ENCODE measurements at places on chromosomes 16 and 17. TPM values are rescaled to one million over a fixed set of nuclear protein-coding genes. Genes with fewer than 3 reads are reported as not detected.

DNA sequence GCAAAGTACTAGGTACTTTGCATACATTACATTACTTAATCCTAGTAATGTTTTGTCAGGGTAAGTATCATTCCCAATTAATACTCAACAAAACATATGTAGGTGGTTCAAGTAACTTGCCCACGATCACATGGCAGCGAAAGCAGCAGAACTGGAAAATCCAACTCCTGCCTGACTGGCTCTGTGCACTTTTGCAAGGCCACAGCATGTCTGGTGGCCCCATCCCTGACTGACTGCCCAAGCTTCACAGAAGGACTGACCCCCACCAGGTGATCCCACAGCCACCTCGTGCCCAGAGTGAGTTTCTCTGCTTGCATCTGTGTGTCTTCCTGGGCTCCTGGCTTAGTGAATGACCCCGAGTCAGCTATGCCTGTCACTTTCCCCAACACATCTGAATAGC, 11.4 kb downstream of the CNP start:
- no peak for DNase-seq

DNA sequence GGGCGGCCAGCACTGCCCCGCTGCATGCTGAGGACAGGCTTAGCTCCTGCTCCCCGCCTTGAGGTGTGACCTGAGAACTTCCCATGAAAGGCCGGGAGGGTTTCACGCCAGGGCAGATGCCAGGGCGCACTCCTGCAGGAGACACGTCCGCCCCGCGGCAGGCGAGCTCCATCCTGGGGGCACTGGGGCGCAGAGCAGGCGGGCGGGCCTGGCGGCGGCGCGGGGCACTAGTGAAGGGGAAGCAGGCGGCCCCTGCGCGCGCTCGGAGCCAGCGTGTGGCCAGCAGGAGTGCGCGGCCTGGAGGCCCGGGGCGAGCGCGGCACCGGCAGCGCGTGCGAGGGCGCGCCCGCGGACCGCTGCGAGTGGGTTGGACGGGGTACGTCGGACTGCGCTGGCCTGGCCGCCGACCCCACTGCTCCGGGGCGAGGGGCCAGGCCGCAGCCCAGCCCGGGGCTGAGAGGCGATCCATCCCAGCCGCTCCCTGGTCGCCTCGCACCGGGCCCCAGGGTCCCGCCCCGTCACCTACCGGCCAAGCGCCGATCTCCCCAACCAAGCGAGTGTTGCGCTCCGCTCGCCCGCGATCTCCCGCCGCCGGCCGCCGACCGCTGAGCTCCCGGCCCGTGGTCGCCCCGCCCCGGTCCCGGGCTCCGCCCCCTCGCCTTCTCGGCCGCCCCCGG, at the start of gene MAP3K14:
MAP3K14 (minus strand) TSS at position 587 of the 677 bp plus-strand sequence. CDS start 26,275 bp downstream, outside the sequence.
- peak; percentile 92 for DNase-seq

DNA sequence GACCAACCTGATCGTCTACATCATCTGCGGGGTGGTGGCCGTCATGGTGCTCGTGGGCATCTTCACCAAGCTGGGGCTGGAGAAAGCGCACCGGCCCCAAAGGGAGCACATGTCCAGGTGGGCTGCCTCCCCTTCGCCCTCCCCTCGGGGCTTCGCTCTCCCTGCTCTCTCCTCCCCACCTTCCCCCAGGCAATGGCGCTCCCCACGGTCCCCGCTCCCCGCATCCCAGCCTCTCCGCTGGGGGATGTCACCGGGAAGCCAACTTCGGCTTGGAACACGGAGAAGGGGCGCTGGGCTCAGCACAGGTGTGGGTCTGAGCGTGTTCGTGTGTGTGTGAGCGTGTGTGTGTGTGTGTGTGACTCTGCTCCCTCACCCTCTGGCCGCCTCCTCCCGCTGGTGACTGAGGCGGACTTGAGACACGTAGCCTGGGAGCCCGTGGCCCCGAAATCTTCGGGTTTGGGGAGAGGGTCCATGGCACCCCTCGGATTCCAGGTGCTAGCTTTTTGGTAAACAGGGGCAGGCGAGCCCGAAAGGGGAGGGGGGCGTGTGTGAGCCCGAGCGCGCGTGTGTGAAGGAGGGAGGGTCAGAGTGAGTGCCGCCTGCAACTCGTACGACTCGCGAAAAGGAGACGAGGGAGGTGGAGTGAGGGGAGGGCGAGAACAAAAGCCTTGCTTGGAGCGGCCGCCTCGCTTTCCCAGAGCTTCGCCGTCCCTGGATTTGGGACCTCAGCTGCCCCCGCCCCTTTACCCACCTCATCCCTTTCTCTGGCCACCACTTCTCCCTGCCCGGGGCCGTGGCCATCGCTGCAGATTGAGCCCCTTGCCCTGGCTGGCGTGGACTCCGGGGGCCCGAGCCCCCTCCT, 1.3 kb downstream of the SHISA9 start:
- no peak for DNase-seq

- DNase-seq: no peak
These were observed 182.9 kb downstream of the CCDC182 start for GRCh38 chr17:57562184-57562698.

DNA sequence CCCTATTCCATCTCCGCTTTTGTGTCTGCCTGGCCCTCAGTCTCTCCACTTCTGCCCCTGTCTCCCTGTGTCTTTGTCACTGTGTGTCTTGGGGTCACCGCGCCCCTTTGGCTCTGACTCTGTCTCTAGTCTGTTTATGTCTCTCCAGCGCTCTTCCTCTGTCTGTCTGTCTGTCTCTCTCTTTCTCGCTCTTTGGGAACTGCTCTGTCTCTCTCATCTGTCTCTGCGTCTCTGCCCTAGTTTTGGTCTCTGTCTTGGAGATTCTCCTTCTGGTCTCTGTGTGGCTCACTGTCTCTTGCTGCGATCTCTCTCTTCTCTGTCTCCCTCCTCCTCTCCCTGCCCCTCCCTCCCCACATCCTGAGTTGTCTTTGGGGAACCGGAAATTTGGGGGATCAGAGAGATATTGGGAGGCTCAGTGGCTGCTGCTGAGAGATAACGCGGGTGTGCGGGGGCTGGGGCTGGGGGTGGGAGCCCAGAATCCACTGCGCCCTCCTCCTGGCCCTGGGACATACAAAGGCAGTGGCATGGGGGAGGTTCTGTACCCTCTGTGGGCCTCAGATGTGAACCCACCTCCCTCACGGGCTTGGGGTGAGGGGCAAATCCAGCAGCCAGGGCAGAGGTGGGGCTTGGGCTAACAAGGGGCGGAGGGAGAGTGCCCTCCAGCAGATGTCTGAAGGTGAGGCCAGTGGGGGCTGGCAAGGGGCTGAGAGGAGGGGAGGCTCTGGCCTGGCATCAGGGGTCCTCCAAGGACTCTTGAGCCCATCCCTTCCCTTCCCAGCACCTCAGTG, 24.4 kb downstream of the LAT start:
- no peak for DNase-seq

GRCh38 chr17:10429421-10430045, 7.8 kb upstream of the MYH8 start:
- DNase-seq: no peak

DNA sequence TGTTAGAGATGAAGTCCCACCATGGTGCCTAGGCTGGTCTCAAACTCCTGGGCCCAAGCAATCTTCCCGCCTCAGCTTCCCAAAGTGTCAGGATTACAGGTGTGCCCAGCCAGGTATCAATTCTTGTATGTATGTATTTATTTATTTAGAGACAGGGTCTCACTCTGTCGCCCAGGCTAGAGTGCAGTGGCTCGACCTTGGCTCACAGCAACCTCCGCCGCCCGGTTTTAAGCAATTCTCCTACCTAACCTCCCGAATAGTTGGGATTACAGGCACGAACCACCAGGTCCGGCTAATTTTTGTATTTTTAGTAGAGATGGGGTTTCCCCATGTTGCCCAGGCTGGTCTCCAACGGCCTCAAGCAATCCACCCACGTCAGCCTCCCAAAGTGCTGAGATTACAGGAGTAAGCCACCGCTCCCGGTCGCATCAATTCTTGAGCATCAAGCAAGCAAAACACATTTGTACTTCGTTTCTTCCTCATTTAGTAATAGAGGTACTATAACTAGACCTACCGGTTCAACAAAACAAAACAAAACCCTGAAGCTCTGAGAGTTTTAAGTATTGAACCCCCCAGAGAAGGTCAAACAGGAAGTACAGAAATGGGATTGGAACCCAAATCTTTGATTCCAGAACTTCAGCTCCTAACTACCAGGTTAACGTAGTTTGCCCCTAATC, 1.0 kb upstream of the ZNF500 start:
- no peak for DNase-seq

DNA sequence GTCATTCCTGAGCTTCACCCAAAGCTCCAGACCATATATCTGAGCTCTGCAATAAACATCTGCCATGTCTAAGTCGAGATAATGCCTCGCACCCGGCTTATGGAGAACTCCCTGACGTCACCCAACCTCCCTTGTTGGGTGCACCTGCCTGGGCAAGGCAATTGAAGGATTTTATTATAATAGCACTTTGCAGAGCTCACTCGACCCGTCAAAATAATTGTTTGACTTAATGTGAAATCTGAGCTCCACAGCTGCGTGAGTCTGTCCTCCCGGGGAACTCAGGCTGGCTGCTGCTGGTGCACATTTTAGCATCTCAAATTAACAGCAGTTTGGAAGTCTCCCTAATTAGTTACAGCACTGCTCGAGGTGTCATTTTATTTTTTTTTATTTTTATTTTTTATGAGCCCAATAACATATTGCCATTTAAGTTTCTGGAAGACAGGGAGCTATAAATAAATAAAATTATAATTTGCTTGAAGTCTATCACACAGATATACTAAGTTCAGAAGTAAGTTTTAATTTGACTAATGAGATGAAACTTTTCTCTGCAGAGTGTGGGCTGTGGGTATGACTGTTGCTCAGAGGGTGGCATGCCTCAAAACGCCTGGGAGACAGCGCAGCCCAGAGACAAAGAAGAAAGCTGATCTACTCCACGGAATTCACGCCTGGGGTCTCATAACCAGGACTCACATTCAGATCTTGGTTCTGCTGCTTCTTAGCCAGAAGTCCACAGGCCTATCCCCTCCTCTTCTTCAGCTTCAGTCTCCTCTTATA, 401.4 kb upstream of the C16orf82 start:
- peak; percentile 34 for DNase-seq

DNA sequence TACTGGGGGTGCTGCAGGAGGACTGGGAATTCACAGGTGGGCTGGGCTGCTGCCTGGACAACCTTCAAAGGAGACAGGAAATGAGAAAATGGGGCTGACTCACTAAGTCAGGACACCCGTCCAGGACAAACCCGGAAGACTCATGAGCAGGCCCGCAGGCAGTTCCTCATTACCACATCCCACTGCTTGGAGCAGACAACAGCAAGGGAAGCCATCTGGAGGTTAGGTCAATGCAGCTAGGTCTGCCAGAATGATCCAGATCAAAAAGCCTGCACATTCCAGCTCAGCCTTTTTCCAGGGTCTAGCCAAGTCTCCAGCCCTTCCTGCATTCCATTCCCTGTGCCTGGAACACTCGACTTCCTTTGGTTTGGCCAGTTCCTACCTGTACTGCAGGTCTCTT, 536.5 kb upstream of the CDH11 start:
- DNase-seq: no peak

DNA sequence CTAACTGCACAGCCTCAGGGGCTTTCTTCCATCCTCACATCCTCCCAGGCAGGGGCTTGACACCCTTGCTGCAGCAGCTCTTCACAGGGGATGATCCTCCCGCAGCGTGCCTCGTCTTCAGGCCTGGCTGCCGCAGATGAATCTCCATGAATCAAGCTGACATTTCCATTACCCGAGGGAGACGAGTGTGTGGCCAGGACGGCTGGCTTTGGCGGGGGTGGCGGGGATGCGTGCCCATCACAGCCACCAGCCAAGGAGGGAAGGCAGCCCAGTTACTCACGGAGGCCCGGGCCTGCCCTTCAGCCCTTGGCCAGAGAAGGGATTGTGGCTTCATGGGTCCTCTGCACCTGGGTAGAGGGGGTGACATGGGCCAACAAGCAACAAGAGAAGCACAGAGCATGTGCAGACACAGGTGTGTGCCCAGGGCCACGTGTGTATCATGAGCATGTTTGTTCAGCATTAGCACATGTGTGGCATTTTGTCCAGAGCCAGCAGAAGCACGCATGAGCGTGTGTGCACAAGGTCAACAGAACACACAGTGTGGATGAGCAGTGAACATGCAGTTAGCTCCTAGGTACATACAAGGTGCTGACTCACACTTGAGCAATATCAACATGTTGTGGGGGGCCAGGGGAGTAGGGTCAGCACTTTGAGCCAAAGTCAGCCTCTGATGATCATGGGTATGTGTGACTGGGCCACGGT, 236.4 kb downstream of the KATNIP start:
- no peak for DNase-seq

DNA sequence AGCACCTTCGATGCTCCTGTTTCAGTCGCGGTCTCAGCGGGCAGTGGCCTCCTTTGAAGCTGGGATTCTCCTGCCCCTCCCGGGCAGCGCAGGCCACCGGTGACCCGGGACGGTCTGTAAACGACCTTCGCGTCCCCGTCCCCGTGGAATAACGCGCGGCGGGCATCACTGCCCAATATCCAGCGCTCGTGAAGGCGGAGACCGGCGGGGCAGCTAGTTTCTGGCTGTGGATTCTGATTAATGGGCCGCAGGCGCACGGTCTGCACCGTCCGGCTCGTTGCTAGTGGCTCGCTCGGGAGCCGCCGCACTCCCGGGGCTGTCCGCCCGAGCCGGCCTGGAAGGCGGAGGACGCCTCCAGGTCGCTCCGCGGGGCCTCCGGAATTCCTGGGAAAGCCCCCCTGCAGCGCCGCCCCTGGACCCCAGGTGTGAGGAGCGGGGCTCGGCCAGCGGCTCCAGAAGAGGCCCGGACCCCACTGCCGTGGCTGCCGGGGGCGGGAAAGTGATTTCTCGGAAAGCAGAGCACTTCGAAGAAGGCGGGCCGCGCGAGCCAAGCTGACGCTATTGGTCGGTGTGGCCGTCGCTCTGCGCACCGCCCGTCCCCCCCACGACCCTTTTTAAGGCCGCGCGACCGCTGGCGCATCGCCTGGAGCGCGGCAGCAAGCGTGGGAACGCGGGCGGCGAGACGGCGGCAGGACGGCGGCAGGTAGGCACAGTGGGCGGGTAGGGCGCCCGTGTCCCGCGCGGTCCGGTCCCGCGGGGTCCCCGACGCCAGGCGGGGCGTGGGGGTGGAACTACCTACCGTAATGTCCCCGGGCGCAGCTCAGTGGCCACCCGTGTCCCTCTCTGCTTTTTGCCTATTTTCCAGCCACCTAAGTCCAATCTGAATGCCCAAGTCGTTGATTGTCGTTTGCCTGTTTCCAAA, at the start of gene IRF8:
IRF8 (plus strand) TSS at position 642 of the 922 bp plus-strand sequence. CDS start 3,854 bp downstream, outside the sequence.
- DNase-seq: no peak

The FOXJ1 gene
- total RNA-seq: 0.13 TPM

The MYH13 gene
- not detected for total RNA-seq

The EPX gene
- total RNA-seq: not detected

The PPP1R27 gene
- total RNA-seq: 0.62 TPM

The HS3ST2 gene
- total RNA-seq: not detected

The TRIM72 gene
- total RNA-seq: not detected

The EVI2A gene
- total RNA-seq: not detected
